T-helper 17 cell (primary cell): ENCODE measurements at places on chromosomes 12 and 14. TPM values are rescaled to one million over a fixed set of nuclear protein-coding genes. Genes with fewer than 3 reads are reported as not detected.

Gene TSHR
- total RNA-seq, result 0.13 TPM

Gene RASSF8
- not detected for total RNA-seq

Gene IAPP
- not detected for total RNA-seq

Gene NANOG
- total RNA-seq, result not detected

Gene GNB3
- total RNA-seq, result 0.45 TPM

Gene TAS2R30
- total RNA-seq, result 6.6 TPM

DNA sequence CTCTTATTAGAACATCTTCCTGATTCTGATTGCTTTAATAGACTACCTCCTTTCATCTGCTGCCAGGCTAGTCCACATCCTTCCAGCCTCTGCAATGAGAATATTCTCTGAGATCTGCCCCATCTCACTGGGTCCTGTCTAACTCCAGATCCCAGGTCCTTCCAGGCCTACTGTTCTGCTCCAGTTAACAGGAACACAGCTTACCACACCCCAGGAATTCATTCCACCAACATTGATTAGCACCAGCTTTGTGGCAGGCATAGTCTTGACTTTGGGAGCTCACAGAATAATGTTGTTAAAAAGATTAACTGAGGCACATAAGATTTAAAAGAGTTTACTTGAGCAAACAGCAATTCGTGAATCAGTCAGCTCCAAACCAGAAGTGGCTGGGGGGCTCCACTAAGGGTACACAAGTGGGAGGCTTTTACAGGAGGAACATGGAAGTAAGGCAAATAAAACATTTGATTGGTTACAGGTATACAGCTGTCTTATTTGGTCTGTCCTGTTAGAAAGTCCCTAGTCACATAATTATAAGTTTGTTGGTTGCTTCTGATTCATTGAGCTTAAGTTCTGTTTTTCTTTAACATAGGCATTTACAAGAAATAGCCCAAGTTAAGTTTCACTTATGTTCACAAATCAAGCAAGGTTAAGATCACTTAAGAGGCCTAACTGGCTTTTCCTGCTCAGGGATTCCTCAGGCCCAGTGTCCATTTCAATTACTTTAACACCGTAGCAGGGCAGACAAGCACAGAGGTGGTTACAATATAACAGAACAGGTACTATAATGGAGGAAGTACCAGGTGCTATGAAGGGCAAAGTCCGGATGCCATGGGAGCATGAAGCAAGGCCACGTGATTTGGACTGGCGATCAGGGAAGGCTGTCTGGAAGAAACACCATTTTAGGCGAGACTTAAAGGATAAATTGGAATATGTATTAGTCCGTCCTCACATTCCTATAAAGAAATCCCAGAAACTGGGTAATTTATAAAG, 12.2 kb upstream of the MYH7 start:
- no peak for DNase-seq

- DNase-seq, result no peak
Observed at GRCh38 chr14:68660495-68660894, 132.4 kb downstream of the ZFP36L1 start.

- DNase-seq, result no peak
Observed at GRCh38 chr14:71399057-71399487, 491.8 kb downstream of the PCNX1 start.

- DNase-seq, result no peak
Observed at GRCh38 chr12:50925342-50925651, 27.0 kb upstream of the HIGD1C start.

GRCh38 chr12:103883908-103884307, 42.9 kb upstream of the NT5DC3 start:
- no peak for DNase-seq

DNA sequence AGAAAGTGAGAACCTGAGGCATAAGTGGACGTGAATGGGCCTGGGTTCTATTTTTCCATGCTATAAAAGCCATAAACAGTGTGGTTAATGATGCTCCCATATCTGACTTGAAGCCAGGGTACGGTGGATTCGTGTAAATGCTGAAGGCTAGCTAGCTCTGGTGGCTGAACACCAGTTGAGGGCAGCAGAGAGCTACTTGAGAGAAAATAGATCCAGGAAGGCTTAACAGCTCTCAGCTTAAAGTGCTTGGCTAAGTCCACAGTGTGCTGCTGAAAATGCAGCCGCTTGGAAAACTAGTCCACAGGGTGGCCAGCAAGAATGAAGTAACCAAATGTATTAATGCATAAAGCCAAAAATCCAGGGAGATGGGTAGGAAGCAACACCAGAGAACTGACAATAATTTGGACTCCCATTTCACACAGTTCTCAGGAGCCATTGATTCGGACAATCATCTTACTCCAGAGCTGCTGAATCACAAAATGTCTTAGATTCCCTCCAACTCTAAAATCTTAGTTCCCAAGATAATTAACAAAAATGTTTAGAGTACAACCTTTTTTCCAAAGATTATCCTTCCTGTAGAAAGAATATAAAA, 15.0 kb upstream of the FOXG1 start:
- DNase-seq, result no peak

GRCh38 chr12:107178776-107179175, 85.4 kb upstream of the CRY1 start:
- no peak for DNase-seq

GRCh38 chr14:94483729-94484275, 7.8 kb upstream of the SERPINA9 start:
- no peak for DNase-seq

- DNase-seq, result no peak
Observed at GRCh38 chr14:38127356-38127755, 80.3 kb upstream of the SSTR1 start.

DNA sequence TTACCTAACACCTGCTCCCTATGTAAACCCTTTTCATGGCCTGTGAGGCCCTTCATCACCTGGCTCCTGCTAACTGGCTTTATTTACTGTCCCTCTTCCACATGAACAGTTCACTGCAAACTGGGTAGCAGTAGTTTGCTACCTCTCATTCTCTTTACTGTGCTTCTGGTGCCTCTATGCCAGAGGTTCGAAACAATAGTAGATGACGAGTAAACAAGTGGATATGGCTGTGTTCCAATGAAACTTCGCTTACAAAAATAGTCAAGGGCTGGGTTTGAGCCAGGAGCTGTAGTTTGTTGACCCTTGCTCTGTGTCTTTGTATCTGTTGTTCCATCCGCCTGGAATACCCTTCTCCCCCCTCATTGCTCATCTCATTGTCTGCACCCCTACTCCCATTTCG, 233.6 kb upstream of the RMST start:
- no peak for DNase-seq

DNA sequence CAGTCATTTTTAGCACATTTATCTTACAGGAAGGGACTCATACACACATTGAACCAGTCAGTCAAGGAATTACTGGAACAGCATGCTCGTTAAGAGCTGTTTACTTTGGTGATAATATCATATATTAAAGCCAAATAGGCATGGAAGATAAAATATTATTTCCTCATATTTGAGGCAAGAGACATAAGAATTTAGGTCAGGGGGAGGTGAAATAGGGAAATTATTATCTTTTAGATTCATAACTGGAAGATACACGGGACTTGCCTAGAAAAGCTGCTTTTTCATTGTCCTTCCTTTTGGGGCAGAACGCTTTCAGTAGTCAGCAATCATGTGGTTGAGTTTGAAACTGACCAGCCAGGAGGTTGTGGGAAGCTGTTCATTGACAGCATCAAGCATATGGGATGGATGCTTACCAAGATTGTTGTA, 72.5 kb downstream of the NTN4 start:
- DNase-seq, result no peak

- DNase-seq, result no peak
Observed at GRCh38 chr14:51328064-51328771, 88.2 kb downstream of the TMX1 start.

- no peak for DNase-seq
Observed at GRCh38 chr12:6265038-6265405, 45.5 kb upstream of the PLEKHG6 start.

DNA sequence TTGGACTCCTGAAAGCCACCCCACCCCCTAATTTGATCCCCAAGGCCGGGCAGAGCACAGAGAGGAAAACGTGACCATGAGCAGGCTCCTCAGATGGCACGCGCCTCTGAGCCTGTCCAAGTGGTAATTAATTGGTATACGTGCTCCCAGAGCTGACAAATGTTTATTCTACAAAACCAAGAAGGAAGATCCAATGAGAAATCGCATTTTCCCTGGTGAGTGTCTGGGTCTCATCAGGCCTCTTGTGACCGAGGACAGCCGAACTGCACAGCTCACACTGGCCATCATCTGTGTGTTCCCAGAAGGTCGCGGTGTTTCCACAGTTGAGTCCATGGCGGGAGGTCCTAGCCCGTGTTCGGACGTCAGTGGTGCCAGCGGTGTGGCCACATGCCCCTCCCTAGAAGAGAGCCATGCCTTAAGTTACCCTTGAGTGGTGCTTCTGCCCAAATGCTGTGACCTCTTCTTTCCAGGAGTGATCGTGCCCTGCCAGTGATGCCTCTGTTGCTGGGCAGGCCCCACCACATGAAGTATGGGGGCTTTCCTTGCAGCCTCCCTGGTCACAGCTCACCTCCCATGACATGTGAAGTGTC, 317.5 kb upstream of the RTL1 start:
- DNase-seq, result no peak

DNA sequence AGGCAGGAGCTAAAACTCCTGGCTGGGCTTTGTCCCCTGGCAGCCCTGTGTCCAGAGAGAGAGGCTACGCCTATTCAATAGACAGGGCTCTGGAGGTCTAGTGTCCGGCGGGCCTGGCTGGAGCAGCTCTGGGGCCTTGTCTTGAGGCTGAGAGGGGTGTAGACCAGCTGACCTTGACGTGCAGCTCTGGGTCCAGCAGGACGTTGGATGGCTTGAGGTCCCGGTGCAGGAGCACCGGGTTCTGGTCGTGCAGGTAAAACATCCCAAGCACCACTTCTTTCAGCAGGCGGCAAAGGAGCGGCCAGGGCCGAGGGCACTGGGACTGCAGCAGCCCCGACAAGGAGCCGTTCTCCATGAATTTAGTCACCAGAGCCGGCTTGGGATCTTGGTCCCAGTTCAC, 948 bp downstream of the RIPK3 start:
- DNase-seq, result no peak

DNA sequence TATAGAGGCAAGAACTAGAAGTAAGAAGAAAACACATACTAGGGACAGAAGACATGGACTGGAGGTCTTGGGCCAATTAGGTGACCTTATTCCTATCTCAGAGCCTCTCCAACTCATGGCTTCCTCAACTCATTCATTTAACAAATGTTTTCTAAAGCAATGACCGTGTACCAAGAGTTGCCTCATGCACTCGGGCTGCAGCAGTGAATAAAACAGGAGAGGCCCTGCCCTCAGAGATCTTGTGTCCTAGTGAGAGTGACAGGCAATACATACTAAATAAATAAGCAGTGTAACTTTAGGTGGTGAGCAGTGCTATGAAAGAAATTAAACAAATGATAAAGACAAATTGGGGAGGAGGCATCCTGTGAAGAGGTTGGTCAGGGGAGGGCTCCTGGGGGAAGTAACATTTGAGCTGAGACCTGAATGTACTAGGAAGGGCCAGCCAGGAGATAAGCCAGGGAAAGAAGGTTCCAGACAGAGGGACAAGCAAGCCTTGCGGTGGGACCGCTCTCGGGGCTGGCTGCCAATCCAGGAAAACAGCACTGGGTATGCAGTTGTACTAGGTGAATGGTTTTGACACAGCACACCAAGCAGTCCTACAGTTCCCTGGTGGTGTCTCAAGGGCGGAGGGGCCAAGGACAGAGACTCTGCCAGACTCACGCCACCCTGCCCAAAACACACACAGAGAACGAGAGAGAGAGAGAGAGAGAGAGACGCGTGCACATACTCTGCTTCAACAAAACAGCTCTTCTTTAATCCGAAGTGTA, 1.3 kb downstream of the NINJ2 start:
- no peak for DNase-seq

- no peak for DNase-seq
Observed at GRCh38 chr12:75606956-75607355, 95.5 kb upstream of the KRR1 start.

- no peak for DNase-seq
Observed at GRCh38 chr14:21346532-21347135, 37.2 kb downstream of the SUPT16H start.

DNA sequence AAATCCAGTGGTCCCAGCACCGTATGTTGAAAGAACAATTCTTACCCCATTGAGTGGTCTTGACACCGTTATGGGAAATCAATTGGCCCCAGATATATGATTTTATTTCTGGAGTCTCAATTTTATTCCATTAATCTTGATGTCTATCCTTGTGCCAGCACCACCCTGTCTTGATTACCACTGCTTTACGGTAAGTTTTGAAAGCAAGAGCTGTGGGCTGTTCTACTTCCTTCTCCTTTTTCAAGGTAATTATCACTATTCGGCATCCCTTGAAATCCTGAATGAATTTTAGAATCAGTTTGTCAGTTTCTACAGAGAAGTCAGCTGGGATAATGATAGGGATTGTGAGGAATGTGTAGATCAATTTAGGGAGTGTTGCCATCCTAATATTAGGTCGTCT, 160.8 kb upstream of the SFSWAP start:
- DNase-seq, result no peak

- no peak for DNase-seq
Observed at GRCh38 chr12:28390761-28391385, 200.6 kb downstream of the CCDC91 start.

DNA sequence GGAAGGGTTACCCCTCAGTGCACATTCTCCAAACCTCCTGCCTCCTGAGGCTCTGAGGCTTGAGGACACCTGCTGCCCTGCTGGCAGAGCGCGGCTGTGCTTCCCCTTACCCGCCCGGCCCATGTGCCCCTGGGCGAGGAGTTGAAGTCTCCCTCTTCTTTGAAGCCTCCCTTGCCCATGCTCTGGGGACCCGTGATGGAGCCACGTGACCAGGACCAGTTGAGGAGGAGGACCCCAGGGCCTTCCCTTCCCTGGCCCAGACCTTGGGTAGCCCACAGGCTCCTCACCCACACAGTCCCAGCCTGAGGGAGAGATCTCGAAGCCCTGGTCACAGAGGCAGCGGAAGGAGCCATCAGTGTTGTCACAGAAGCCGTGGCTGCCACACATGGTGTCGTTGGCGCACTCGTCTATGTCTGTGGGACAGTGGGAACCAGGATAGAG, 12.9 kb downstream of the ISCA2 start:
- DNase-seq, result no peak

GRCh38 chr14:55578511-55578910, 1.5 kb upstream of the KTN1 start:
- DNase-seq, result no peak

GRCh38 chr12:49983892-49984291, 11.1 kb downstream of the AQP6 start:
- DNase-seq, result no peak
